NK-92 treated with Interleukin-12 subunit alpha and Interleukin-12 subunit beta, amount 100 ng/mL, for 24 hours (cell line): ENCODE measurements at places on chromosomes 2 and 18.

- no peak for DNase-seq
Measured at GRCh38 chr2:109218087-109218791, 89.2 kb downstream of the SH3RF3 start.

- DNase-seq: no peak
Measured at GRCh38 chr2:188349019-188349418, 57.3 kb downstream of the GULP1 start.

- no peak for DNase-seq
Measured at GRCh38 chr2:4674007-4674406, 970.6 kb downstream of the DCDC2C start.

DNA sequence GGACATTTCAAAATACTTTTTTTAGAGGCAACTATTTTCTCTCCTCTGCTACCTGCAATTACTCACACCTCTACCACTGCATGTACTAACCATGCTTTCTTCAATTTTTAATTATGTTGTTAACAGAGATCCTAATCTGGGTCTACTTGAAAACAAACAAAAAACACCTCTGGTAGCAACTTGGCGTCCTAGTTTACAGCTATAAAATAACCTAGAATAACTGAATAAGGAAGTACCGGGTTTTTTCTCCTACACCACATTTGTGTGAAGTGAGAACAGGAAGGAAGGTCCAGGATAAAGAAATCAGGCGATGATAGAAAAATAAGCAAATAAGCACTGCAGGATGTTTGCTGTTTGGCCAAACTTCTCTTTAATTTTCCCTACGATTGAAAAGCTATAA lies 633.5 kb downstream of the LRP1B start:
- no peak for DNase-seq

DNA sequence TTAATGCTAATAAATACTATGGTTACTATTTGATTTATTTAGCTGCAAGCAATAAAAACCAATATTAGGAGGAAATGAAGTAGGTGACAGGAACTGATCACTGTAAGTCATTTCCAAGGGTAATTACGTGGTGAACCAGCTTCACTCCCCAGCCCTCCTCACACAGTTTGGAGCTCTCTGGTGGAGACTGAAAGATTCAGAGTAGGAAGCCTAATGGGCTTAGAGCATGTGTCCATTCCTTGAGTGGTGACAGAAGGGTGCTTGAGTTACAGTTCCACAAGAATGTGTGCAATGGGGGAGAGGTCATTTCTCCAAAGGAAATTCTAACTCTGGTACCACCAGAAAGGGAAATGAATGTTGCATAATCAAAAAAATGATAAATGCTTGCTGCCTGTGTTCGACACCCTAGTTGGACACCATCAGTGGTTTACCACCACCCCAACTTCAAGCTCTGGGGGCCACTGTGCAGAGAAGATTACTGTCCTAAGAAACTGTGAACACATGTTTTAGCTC lies 285.1 kb upstream of the MMADHC start:
- no peak for DNase-seq

- no peak for DNase-seq
Measured at GRCh38 chr2:200172521-200172920, 134.0 kb upstream of the SPATS2L start.

DNA sequence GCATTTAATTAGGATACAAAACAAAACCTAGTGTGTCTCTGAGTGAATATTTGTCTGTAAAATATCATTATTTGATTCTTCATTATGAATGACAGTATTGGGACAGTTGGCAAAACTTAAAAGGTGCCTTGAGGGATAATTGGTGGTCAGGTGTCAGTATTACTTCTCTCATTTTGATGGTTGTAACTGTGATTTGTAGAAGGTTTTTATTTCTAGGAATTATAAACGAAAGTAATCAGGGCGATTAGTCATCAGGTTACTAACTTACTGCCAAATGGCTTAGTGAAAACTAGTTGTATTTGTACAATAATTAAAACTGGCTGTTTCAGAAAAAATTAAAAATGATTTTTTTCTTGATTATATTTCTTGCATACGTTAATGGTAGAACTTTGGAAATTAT lies 117.6 kb downstream of the BIRC6 start:
- DNase-seq: no peak

- no peak for DNase-seq
Measured at GRCh38 chr18:7778181-7778580, 211.1 kb downstream of the PTPRM start.

DNA sequence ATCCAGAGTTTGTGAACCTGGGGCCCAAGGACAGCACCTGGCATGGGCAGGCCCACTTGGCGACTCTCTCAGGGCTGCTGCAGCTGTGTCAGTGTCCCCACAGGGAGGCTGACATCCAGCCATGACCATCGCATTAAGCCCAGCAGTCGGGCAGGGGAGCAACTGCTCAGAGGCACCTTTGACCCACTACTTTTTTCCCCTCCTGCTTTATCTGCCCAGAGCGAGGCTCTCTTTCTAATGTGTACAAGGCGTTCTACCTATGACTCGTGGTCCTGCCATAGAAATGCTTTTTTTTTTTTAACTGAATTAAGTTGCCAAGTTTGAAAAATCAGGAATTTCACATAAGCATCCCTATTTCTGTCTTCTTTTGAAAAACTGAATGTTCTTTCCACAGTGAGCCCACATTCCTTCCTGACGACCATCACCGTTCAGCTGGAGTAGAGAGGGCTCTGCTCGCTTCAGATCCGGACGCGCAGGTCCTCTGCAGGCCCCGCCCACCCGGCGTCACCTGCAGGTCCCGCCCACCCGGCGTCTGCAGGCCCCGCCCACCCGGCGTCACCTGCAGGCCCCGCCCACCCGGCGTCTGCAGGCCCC lies 403 bp upstream of the CLUL1 start:
- no peak for DNase-seq

GRCh38 chr18:62064361-62064760 lies 122.5 kb downstream of the PIGN start:
- no peak for DNase-seq

GRCh38 chr2:128301501-128301966 lies 17.1 kb downstream of the HS6ST1 start:
- no peak for DNase-seq

DNA sequence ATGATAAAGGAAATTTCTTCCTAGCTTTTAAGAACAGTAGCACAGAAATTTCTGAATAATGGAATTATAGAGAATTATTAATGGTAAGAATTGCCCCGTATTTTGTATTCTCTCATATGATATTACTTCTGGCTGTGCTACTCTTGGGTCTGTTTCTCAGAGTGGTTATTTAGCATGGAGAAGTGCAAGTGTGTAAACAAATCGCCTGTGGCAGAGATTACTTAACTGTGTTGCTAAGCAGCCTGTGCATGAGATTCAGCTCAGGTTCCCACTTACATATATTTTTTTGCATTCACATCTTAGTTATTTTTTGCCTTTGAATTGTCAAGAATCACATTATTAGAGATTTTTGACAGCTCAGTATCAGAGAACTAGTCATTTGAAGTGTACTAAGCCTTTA lies 80.1 kb upstream of the NFATC1 start:
- no peak for DNase-seq

DNA sequence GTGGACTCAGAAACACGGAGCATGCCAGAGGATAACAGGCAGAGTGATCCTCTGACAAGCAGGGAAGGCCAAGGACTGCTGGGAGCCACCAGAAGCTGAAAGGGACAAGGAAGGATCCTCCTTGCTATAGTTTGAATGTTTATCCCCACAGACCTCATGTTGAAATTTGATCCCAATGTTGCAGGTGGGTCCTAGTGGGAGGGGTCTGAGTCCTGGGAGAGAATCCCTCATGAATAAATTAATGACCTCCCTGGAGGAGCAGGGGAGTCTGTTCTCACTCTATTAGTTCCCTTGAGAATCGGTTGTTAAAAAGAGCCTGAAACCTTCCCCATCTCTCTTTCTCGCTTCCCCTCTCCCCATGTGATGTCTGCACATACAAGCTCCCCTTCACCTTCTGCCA lies 124.4 kb downstream of the FBXO15 start:
- DNase-seq: no peak

DNA sequence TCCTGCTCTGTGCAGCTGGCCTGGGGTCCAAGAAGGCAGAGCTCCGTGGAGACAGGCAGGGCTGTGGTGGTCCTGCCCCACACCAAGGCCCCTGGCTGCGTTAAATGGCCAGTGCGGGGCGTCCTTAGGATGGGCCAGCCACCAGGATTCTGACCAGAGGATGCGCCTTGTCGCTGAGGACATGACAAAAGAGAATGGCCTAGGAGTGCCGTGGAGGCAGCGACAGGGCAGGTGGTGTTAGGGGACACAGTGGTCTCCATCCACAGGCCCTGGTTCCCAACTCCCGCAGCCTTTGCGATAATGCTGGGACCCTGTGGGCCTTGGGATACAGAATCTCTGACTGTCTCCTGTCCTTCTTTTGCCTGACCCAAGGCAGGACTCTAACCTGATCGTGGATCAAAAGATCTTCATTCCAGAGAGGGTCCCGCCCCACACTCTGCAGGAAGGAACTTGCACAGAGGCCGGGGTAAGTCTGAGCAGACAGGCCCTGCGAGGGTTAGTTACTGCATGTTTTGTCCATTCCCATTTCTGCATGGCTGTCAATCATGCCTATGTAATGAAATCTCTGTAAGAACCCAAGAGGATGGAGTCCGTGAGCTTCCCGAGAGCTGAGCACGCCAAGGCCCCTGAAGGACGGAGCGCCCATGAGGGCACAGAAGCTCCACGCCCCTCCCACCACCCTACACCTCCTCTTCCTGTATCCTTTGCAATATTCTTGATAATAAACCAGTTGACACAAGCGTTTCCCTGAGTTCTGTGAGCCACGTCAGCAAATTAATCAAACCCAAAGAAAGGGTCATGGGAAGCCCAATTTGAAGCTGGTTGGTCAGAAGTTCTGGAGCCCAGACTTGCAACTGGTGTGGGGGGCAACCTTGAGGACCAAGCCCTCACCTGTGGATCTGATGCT lies 251.5 kb upstream of the SALL3 start:
- DNase-seq: no peak

DNA sequence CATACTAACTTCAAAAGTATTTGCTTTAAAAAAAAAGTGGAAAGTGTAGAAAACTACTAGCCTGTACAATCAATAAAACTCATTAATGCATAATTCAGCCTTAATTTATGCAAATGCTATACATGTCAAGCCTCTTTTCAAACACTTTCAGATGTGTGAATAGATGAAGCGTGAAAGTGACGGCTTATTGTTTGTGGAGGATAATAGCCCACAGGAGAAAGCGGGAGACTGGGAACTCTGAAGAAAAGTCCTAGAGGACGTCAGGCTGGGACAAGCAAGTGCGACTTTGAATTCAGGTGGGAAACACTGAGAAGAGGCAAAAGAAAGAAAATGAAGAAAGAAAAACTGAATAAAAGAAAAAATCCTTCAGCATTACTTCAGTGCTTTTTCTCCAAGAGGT lies 108.5 kb downstream of the STK39 start:
- DNase-seq: no peak

GRCh38 chr2:157792335-157793052 lies 83.6 kb downstream of the ACVR1 start:
- DNase-seq: no peak

GRCh38 chr18:11183637-11184036 lies 34.3 kb upstream of the PIEZO2 start:
- DNase-seq: no peak

DNA sequence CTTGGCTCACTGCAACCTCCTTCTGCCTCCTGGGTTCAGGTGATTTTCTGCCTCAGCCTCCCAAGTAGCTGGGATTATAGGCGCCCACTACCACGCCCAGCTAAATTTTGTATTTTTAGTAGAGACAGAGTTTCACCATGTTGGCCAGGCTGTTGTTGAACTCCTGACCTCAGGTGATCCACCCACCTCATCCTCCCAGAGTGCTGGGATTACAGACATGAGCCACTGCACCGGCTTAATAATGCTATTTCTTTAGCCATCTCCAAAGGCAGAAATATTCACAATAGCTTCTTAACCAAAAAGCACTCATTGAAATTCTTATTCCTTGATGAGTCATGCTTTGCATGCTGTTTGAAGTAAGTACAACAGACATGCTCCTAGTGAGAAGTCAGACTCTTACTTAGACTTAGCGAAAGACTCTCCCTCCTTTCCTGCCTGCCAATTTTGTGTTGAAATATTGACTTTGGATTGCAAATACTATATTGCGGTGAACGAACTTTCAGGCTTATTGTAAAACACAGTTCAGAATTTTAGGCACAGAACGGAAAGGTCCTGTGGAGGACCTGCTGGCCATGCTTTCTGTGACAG lies 4.4 kb downstream of the ACTR3 start:
- no peak for DNase-seq

DNA sequence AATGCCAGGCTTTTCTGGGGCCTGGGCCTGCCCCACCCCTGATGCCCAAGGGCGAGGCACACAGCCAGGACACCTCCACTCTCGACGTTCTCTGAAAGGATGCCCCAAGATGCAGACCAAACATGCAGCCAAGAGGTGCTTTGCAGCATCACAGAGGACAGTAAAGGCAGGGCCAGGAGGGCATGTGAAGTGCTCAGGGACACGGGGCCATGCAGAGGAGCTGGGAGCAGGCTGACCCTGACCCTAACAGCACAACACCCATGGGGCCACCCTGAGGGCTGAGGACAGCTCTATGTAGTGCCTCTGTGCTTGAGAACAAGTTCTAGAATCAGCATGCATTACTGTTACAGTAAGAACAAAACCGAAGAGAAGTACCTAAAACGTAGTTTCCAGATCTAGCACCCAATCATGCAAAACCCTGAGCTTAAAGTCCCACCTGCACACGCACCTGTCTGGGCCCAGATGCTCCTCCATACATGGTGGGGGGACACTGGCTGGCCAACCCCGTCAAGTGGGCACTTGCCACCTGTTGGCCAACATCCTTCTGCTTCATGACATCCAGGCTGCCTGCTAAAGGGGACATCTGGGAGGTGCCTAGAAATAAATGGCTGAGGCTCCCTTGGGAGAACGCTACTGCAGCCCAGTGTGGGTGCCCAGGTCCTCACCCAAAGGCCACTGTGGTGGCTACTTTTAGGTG lies 15.4 kb downstream of the HS6ST1 start:
- no peak for DNase-seq

DNA sequence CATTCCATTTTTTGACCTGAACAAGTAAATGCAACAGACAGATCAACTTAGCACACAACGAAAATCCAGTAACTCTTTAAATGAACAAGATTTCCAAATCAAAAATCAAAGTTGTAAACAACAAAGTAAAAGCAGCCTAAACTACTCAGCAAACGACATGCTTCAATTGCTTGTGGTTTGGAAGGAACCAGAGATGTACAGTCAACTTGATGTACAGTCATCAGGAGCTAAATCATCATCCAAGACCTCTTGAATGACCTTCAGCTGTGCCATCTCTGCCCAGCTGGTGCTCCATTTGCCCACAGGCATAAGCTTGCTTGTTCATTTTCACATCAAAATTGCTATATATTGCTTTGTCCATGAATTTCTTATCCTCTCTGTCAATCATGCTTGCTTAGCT lies 109.8 kb downstream of the UPP2 start:
- no peak for DNase-seq
